ENCODE measurements at places on chromosomes 4 and X.

DNA sequence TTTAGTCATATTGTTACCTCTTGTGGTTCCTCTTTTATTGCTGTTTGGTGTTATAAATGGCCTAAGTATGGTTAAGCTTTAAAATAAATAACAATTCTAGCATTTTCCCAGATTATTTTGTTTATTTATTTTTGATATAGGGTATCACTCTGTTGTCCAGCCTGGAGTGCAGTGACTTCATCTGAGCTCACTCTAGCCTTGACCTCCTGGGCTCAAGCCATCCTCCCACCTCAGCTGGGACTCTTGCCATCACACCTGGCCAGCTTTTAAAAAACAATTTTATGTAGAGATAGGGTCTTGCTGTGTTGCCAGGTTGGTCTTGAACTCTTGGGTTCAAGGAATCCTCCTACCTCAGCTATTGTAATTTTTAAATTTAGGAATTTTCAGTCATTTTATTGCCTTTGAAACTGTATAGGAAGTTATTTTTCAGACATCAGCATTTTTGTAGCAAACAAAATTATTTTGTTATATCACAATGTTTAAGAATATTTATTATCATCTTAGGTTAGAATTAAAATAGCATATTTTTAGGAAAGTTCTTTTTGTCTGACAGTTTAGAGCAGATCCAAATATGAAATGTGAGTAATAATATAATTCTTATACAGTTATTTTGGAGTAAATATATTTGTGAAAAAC, 66.3 kb upstream of the RHOH start:
- no peak for DNase-seq

GRCh38 chrX:6645216-6645615, 110.3 kb upstream of the VCX3A start:
- no peak for DNase-seq

GRCh38 chr4:70306076-70306475, 28.7 kb upstream of the CABS1 start:
- no peak for DNase-seq

DNA sequence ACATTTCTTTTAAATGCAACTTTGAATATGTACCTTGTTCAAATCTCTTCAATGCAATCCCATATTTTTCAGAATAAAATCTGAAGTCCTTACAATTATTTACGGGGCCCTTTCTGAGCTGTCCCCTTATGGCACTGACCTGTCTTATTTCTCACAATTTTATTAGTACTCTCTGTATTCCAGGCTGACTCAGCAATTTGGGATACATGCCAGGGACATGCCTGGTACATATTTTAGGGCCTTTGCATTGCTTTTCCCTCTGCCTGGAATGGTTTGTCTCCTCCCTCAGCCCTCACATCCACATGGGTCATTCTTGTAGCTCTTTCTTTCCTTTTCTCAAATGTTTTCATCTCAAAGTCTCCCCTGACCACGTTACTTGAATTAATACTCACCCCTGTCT, 172.2 kb upstream of the TECRL start:
- no peak for DNase-seq

DNA sequence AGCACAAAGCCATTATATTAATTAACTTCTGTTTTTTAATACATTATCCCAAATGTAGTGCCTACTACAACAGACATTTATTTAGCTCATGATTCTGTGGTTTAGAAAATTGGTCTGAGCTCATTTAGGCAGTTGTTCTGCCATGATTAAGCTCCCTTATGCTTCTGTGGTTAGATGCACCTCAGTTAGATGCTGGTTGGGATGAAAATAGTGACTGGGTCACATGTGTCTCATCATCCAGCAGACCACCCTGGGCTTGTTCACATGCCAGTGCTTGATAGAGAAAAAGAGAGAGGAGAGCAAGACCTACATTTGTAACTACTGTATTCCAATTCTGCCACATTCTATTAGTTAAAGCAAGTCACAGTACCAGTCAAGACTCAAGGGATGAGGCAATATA, 376.4 kb upstream of the GNPDA2 start:
- DNase-seq, result no peak

DNA sequence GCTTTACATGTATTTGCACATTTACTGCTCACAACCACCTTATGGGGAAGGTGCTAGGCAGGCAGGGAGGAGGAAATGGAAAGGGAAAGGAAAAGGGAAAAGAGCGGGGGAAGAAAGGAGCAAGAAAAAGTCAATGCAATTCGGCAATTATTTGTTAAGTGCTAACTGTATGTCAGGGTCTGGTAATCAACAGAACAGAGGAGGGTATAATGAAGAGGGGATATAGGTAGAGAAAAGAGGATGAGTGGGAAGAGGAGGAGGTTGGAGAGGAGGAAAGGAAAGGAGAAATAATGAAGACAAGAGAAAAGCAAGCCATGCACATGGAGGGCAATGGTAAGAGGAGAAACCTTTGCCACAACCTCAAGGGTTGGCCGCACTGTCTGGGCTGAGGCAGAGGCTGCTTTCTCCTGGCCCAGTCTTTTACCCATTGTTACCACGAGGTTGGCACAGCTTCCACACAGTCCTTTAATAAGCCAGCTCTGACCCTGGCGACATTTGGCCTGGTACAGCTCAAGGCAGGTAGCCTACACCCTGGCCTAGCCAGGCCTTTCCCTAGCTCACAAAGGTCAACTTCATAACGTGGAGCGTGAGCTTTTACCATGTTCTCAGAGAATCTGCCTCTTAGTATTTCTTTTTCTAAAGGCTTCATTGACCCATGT, 836 bp downstream of the BTK start:
- DNase-seq, result peak; percentile 14

DNA sequence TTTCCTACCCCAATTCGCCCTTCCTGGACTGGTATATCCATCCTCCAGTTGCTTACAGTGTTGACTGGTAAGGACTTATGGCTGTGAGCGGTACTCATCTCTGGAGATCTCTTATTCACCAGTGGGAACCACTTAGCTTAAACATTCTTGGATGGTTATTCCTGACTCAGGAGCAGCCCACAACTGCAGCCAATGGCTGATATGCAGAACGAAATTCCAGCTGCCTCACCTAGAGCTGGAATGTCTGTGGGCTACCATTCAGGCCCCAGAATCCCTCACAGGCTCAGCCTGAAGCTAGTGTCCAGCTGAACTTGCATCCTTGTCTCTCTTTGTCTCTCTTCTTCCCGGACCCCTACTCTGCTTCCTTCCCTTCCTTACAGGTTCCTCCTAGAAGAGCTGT, 138.9 kb upstream of the SMIM31 start:
- DNase-seq, result no peak

- no peak for DNase-seq
These were observed 27.9 kb upstream of the NDNF start for GRCh38 chr4:121100093-121100775.

- DNase-seq, result no peak
These were observed 9.4 kb downstream of the SUPT20HL1 start for GRCh38 chrX:24369816-24370215.

GRCh38 chr4:2689114-2689513, 67.0 kb downstream of the TNIP2 start:
- DNase-seq, result no peak

DNA sequence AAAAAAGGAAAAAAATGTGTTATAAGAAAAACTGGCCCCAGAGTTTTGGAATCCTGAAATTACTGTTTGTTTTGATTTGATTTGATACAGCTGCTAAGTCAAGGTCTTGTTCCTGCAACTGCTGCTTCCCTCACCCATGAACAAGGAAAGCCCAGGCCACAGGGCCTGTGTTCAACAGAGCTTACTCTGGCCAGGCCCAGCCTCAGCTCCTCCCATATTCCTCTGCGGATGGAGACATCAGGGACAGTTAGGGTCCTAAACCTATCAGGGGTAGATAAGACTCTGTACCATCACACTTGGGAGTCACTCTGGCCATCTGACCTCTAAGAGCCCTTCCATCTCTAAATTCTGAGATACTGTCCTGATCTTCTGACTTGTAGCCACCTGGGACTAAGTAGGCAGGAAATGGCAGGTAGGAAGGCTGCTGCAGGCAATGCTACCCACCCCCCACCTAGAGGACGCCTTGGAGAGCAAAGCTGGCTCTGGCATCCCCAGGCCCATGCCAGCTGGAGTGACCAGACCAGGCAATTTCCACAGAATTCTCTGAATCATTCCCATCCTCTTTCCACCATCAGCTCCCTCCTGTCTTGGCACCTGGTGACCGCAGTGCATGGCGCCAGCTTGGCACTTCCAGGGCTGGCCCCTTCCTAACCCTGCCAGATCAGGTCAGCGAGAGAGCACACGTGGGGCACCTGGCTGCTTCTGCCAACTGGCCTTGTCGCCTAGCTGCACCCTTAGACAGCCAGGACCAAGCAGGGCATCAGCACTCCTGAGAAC, 58.0 kb upstream of the TMEM33 start:
- no peak for DNase-seq
